Activated T-helper 1 cell treated with Interleukin-2 at 50 U/mL for 16 hours (primary cell): ENCODE measurements at places on chromosomes 16 and 17.

GRCh38 chr16:70730031-70730430 is 44.2 kb upstream of the MTSS2 start:
- DNase-seq = no peak

- no peak for DNase-seq
Measured at GRCh38 chr16:66058172-66058691, 308.3 kb upstream of the CDH5 start.

DNA sequence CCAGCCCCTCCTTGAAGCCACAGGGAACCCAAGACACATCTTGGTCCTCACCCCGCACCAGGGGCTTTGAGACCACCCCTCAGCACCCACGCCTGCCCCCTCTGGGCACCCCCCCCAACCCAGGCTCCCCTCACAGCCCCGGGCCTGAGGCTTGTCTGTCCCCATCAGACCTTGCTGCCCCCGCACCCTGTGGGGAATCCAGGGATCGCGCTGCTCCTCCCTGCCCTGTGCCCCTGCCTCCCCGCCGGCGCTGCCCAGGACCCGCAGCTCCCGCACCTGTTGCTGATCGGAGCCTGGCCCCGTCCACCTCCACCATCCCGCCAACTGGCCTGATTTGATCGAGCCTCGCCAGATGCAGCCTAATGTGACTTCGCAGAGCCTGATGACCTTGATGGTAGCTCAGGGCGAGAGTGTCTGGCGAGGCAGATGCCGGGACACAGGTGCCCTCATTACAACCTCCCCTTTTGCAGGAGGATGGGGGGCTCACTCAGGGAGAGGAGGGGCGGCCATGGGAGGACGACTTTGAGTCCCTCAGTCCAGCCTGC is 29.0 kb downstream of the SLC25A10 start:
- DNase-seq = no peak

DNA sequence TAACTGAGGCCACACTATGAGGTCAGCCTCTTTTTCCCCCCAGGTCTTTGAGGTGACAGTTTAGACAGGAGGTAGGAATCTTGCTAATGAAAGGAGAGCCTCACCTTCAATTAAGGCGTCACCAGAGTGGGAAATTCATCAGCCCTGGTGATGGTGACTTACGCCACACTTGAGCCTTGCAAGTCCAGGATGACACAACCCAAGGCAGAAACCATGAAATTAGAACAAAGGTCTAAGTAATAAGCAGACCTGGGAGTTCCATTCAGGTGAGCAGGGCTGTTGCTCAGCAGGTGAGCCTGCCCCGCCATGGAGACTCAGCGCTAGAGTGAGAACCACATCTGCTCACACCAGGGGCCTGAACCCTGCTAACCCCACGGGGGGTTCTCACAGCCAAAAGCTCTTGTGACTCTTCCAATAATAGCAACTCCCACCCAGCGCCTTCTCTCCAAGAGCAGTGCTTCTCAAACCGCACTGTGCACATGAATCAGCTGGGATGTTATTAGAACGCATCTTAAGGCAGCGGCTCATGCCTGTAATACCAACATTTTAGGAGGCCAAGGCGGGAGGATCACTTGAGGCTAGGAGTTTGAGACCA is 28.7 kb upstream of the KIFC3 start:
- DNase-seq = no peak

- no peak for DNase-seq
Measured at GRCh38 chr17:43780135-43780534, at the start of gene CFAP97D1. TSS of gene CFAP97D1 (plus strand) at chr17:43780435. CDS start at chr17:43780463, 28 bp downstream.

DNA sequence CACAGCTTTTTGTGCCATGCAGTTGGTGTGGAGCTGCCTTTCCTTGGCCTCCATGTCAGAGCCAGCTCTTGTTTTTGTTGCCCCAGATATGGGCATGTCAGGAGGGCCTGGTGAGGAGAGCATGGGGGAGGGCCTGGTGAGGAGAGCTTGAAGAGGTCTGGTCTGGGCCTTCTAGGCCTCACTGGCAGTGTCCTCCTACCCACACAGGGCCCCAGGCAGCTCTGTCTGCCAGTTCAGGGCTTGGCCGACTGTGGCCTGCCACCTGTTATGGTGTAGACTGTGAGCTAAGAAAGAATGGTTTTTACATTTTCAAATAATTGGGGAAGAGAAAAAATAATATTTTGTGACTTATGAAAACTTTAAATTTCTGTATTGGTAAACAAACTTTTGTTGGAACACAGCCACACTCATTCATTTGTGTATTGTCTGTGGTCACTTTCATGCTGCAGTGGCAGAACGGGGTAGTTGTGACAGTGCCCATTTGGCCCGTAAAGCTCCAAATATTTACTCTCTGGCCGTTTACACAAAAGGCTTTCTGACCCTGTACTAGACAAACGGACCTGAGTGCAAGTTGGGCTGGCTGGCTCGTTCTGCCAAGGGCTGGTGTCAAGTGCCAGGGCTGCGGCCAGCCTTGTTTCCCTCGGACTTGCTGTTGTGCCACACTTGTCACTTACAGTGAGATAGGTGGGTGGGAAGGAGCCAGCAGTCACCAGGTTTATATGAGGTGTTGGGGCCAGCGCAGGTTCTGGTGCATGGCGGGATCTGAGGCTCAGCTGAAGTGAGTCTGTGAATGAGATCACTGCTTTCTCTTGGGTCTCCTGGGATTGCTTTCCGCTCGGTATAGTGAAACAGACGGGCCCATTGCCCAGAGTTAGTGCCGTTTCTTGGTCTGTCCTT is 18.2 kb downstream of the PGS1 start:
- no peak for DNase-seq

GRCh38 chr17:66430846-66431795 is 128.7 kb downstream of the PRKCA start:
- no peak for DNase-seq

- no peak for DNase-seq
Measured at GRCh38 chr16:24769806-24770205, 40.4 kb downstream of the TNRC6A start.

DNA sequence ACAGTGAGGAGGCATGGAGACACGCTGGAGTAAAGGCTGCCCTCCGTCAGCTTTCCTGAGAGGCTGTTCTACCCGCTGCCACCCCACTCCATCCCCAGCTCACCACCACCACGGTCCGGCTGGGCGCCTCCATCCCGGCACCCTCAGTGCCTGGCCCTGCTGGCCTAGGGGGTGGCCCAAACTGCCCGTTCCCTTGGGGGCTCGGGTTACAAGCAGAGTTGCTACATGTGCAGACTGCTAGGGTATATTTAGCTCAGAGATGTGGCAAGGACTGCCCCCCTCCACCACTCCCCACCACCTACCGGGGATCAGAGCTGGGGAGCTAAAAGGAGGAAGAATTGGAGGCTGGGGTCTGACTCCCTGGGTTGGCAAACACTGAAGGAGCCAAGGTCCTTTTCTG is 4.1 kb downstream of the CACNB1 start:
- DNase-seq = no peak

DNA sequence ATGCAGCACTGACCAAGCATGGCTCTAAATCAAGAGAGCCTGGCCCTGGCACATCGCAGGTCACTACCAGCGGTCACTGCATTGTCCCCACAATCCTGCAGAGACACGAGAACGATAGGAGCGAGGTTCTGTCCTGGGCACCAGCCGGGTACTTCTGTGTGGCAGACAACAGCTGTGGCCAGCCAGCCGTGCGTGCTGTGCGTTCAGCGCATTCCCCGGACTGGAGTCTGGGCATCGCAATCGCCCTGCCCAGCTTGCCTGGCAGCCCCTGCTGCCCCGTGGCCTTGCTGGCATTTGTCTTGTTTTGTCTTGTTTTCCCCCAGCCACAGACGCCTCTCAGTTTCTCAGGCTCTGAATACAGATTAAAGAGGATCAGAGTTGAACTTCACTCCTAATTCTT is 33.9 kb downstream of the COTL1 start:
- no peak for DNase-seq

DNA sequence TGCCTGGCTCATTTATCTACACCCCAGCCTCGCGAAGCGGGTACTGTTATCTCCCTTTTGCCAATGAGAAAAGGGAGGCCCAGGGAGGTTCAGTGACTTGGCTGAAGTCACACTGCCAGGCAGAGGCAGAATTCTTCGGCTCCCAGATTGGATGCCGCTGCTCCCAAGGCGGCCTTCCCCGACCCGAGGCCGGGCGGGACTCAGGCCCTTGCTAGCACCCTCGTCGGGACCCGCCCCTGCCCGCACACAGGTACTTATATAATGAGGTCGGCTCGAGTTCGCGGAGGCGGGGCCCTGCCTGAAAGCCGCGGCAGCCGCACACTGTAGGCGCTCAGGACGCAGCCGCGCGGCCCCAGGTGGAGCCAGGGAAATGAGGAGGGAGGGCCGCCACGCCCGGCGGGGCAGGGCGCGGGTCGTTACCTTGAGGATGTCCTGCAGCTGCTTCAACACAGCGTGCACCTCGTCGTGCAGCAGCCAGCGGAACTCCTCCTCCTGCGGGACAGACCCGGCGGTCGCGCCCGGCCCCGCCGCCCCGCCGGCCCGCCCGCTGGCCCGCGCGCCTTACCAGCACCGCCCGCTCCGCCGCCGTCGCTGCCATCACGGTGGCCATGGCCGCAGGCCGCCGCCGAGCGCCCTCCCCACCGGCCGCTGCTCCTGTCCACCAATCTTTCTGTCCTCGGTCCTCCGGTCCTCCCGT is at the start of gene ROGDI:
ROGDI (minus strand) TSS at position 672 of the 697 bp plus-strand sequence; CDS start at position 610, 62 bp downstream.
- peak; percentile 78 for DNase-seq

GRCh38 chr17:8922451-8922850 is 43.1 kb downstream of the PIK3R5 start:
- no peak for DNase-seq
